GM06990 (cell line): ENCODE measurements at places on chromosomes 4 and X.

DNA sequence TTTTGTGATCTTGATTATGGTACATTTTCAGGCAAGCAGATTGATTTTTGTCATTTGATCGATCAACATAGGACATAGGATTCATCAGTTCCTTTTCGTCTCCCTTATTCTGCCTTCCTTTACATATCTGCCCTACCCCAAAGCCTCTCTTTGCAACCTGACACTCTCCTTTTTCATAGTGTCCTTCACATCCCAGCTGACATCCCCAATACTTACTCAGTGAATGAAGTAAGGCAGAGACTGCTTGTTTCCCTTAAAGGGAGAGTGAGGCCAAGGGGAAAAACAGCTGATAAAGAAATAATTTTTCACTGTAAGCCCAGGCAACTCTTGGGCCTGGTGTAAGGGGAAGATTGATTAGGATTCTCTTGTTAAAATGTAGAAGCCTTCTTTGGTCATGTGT is 69.8 kb downstream of the GBA3 start:
- DNase-seq = no peak

GRCh38 chr4:122132891-122133290 is 19.2 kb upstream of the BLTP1 start:
- no peak for DNase-seq

GRCh38 chr4:22514481-22514880 is 1.4 kb downstream of the ADGRA3 start:
- no peak for DNase-seq

GRCh38 chr4:1166509-1167243 is 5.7 kb downstream of the SPON2 start:
- DNase-seq = no peak

GRCh38 chr4:182277377-182277776 is 34.2 kb downstream of the TENM3 start:
- no peak for DNase-seq

DNA sequence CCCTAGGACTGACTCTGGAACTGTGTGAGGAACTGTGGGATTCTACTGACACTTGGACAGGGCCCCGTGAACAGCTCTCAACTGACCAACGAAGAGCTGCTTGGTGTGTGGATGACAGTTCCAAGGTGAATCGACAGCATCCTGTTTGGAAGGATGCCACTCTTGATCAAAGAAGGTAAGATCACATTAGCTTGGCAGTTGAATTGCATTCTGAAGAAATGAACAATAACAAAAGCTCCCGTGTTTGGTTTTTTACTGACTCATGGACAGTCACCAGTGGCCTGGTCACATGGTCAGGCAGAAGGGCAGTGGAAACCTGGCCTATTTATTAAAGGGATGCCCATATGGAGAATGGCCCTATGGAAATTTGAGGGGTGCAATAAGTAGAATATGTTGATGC is 33.1 kb upstream of the GPR34 start:
- no peak for DNase-seq
